ENCODE measurements at places on chromosomes 16 and 17.

DNA sequence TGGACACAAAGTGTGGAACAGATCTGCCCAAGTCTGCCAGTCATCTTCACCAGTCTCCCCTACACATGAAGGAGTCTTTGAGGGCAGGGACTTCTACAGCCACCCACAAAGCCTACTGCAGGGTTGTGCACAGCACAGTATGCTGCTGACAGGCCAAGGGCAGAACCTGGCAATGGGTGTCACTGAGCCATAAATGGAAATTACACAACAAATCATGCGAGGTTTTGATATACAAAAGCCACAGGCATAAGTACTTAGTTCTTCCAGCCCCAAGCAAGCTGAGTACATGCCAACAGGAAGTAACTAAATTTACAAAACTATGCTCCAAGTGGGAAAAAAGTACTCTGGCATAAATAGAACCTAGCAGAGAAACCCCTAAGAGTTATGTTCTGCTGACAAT lies 7.8 kb upstream of the PSMC3IP start:
- DNase-seq: no peak

- no peak for DNase-seq
Observed at GRCh38 chr16:16009401-16009800, 60.0 kb downstream of the ABCC1 start.

DNA sequence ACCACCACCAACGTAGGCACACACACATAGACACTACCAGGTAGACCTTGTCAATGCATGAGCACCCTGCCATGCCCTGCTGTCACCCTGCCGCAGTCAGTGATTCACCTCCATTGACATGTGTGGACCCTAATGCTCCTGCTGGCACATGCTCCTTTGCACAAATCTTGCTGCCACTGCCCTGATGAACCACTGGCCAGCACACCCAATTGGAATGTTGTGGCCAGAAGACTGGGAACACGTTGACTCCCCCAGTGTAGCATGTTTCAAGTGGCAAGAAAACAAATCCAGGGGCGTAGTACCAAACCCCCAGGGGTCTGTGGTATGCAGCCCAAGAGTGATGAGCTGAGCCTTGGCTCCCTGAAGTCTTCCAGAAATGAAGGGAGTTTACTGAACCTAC lies 486.4 kb upstream of the KIF2B start:
- no peak for DNase-seq

DNA sequence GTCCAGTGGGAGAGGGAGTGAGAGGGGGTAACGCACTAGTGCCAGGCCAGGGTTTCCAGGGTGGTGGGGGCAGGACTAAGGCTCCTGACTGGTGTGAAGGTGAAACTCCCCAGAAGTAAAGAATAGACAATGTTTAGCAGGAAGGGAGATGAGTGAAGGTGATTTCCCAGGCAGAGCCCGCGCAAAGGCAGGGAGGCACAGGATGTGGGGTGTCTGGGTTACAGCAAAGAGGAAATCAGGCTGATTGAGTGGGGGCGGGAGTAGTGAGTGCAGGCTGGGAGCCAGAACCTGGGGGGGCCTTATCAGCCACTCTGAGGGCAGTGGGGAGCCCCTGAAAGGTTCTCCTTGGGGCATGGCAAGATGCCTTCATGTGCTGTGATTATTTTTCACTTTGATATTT lies 167.5 kb downstream of the UTP18 start:
- no peak for DNase-seq

GRCh38 chr17:53150101-53150698 lies 672.5 kb upstream of the KIF2B start:
- DNase-seq: no peak

GRCh38 chr17:42680331-42680808 lies 1.3 kb downstream of the CCR10 start:
- DNase-seq: no peak

DNA sequence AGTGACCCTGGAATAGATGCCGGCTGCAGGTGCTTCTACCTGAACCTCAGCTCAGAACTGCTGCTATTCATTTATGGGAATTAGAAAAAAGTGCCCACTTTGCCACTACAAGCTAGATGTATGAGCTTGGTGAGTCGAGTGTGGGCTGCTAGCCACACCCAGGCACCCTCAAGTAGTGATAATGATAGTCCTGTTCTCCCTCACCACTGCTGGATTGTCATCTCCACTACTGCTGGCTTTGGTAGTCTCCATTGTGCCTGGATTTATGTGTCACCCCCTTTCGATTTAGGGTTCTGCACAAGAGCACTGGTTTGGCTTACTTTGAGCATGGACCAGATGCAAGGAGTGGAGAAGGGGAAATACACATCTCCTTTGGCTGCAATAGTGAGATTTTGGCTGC lies 73.0 kb upstream of the N4BP1 start:
- DNase-seq: no peak

- no peak for DNase-seq
Observed at GRCh38 chr17:51995797-51996403, 162.6 kb downstream of the CA10 start.

DNA sequence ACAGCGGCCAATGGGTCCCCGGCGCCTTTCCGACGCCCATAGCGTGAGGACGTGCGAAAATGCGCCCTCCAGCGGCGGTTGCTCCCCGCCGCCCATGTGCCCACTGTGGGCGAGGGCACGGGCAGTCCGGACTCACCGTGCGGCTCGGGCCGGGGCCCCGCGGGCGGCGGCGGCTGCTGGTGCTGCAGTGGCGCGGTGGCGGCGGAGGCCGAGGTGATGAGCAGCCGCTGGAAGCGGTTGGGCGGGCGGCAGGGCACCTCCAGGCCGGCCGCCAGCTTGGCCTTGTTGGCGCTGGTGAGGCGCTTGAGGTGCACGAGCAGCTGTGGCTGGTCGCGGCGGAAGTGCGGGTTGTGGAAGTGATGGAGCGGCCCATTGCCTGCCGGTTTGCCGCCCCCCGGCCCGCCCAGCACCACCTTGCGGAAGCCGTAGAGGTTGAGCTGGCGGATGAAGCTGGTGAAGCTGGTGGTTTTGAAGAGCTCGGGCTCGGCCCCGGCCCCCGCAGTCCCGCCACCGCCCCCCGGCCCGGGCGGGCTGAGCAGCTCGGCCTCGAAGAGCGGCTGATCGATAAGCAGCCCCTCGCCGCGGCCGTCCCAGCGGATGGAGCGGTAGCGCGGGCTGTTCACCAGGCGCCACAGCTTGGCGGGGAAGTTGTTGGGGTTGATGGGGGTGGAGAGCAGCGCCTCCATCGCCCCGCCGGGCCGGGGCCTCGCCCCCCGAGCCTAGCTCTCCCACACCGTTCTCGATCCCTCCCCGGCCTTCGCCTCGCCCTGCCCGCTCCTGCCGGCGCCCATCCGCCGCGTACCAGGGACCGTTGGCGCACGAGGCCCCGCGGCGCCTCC lies at the start of gene HSF5:
TSS of gene HSF5 (minus strand) at position 820 of the 839 bp plus-strand sequence. CDS start at position 686, 134 bp downstream.
- no peak for DNase-seq

- no peak for DNase-seq
Observed at GRCh38 chr17:78133971-78134898, 3.7 kb downstream of the TMC8 start.

- DNase-seq: no peak
Observed at GRCh38 chr16:9054460-9054859, 37.0 kb upstream of the HAPSTR1 start.

GRCh38 chr17:36765436-36766043 lies 164.2 kb downstream of the MRM1 start:
- no peak for DNase-seq

- no peak for DNase-seq
Observed at GRCh38 chr17:16361874-16362273, 8.6 kb upstream of the CENPV start.

DNA sequence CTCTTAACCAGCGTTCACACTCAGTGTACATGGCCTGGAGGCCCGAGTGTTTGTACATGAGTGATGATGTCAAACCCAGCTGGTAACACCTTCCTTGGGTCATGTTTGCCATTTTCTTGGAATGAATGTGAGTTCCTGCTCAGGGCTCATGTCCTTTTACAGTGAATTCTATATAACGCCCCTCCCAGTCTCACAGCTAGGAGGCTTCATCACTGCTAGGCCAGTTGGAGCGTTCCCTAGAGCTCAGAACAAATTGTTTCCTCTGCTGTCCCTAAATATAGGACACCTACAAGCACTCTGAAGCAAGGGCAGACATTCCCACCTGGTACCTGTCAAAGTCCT lies 5.5 kb downstream of the TIMM22 start:
- peak; percentile 77 for DNase-seq

- DNase-seq: peak; percentile 89
Observed at GRCh38 chr17:1186923-1187771, 7.4 kb upstream of the ABR start.

GRCh38 chr16:56513972-56514371 lies 5.9 kb downstream of the BBS2 start:
- DNase-seq: no peak

DNA sequence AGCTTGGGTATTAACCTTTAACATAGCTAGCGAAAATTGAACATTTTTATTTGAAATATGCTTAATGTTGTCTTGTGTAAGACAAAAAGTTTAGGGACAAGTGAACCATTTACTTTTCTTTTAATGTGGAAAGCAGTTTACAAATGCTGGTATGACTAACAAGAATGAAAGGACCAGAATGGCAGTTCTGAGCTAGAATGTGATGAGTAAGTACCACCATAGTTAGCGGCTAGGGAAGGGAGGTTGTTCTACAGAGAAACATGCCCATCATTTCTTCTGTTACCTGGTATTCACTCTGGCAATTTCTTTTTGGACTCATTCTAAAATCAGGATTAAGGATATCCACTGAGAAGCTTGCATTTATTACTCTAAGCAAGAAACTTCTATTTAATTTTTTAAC lies 121.1 kb downstream of the WWOX start:
- DNase-seq: no peak

GRCh38 chr17:49015924-49016774 lies 19.0 kb downstream of the IGF2BP1 start:
- DNase-seq: no peak

DNA sequence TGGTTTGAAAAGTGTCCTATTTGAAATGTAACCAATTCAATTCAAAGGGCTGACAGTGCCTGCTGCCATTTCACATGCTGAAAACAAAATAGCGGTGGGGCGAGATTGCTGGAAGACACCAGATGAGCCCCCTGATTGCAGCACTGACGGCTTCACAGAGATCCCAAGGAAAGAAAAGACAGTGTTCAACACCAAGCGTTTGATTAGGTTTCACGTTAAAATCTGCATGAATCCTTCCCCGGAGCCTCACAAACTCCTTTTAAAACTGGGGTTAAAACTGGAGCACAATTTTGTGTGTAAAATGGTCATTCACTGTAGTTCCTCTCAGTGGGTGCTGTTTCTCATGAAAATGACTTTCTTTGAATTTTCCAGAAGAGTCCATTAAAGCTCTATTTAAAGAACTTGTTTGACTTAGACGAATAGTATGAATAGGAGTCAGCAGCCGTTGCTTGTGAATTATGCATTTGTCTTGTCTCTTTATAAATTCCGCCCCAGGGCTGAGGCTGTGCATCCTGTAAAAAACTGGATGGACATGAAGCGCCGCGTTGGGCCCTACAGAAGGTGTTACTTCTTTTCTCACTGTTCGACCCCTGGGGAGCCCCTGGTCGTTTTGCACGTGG lies 8.8 kb downstream of the MLYCD start:
- DNase-seq: no peak

GRCh38 chr16:30485818-30486436 lies 13.4 kb downstream of the ITGAL start:
- DNase-seq: no peak

GRCh38 chr16:65833171-65833871 lies 533.2 kb upstream of the CDH5 start:
- no peak for DNase-seq

- no peak for DNase-seq
Observed at GRCh38 chr17:68011199-68011665, 15.0 kb upstream of the C17orf58 start.

GRCh38 chr17:42019509-42020404 lies at the start of gene NKIRAS2:
Gene NKIRAS2 (plus strand): TSS chr17:42020090. CDS start chr17:42021578, 1,488 bp downstream.
- DNase-seq: peak; percentile 96

DNA sequence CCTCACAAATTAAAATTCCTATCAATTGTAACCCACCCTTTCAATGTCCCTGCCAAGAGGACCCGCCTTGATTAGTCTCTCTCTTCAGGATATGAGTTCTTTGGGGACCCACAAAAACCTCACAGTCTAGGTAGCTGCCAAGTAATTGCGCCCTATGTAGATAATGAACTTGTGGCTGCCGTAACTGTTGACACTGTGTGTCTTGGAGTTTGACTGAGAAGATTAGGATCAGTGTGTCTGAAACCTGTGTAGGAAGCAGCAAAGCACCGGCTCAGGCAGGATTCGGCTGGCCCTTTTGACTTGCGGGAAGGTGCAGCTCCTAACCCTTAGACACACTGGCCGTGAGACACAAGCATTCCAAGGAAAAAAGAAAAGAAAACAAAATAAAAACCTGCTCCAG lies 17.8 kb upstream of the SLC6A4 start:
- no peak for DNase-seq

GRCh38 chr17:5138616-5139457 lies 23.0 kb downstream of the USP6 start:
- DNase-seq: peak; percentile 64

DNA sequence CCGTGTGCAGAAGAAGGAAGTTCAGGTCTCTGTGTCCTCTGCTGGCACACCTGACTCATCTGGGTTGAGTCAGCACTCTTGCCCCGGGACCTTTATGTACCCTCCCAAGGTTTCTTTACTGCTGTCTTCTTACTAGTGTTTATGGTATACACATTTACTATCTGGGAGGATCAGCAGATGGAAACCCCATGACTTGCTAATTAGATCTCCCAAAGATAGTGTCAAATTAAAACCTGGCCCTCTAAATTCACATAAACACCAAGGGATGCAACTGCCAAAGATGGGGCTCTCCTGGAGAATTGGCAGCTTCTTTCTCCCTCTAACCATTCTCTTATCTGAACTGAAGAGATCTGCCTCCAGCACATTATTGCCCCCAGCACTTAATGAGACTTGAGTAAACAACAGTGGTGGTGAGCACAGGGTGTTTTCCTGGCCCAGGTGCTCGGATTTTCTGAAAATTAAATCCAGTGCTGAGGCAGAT lies 718.1 kb upstream of the SOX9 start:
- no peak for DNase-seq

DNA sequence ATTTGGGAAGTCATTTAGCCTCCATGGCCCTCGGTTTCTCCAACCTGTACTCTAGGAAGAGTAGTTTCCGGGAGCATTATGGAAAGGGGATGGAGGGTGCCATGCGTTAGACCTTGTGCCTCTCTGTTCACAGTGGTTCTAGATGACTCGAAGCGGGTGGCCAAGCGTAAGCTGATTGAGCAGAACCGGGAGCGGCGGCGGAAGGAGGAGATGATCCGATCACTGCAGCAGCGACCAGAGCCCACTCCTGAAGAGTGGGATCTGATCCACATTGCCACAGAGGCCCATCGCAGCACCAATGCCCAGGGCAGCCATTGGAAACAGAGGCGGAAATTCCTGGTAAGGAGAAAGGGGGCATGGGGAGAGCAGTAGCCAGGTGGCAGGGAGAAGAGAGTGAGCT lies 15.9 kb downstream of the NR1D1 start:
- no peak for DNase-seq
